ENCODE measurements at places on chromosomes 7 and 10. TPM values are rescaled to one million over a fixed set of nuclear protein-coding genes. Genes with fewer than 3 reads are reported as not detected.

The EFCAB10 gene
- total RNA-seq = under 0.01 TPM

The AEBP1 gene
- total RNA-seq = 95.6 TPM

The TRIL gene
- 0.22 TPM for total RNA-seq

The GPNMB gene
- 93.1 TPM for total RNA-seq

The AKR1E2 gene
- total RNA-seq = 15.3 TPM

The WNT8B gene
- total RNA-seq = not detected

The GJD4 gene
- total RNA-seq = not detected

The HNRNPF gene
- total RNA-seq = 216 TPM

The EBF3 gene
- not detected for total RNA-seq

The KIF11 gene
- total RNA-seq = 47.4 TPM

The SLC18A3 gene
- not detected for total RNA-seq

The ARHGEF5 gene
- total RNA-seq = 3.1 TPM

The FOXI2 gene
- not detected for total RNA-seq

The GATA3 gene
- 0.29 TPM for total RNA-seq

The CTNNA3 gene
- not detected for total RNA-seq

The ZNF12 gene
- total RNA-seq = 18.6 TPM

The PBLD gene
- 4.9 TPM for total RNA-seq

The RNF32 gene
- total RNA-seq = 0.14 TPM

The BAMBI gene
- 280 TPM for total RNA-seq

The GDF2 gene
- total RNA-seq = 0.14 TPM

The LRRC17 gene
- 5.7 TPM for total RNA-seq

The TMEM248 gene
- 112 TPM for total RNA-seq

The GNGT1 gene
- total RNA-seq = not detected

The SFXN2 gene
- total RNA-seq = 7.7 TPM

The DBNL gene
- 130 TPM for total RNA-seq

The PIK3CG gene
- 0.66 TPM for total RNA-seq

The MRM2 gene
- 10.9 TPM for total RNA-seq

The SLC25A40 gene
- 10.7 TPM for total RNA-seq

The MSS51 gene
- 1.9 TPM for total RNA-seq

The ADRB1 gene
- not detected for total RNA-seq

The PGAM2 gene
- total RNA-seq = not detected

The TSPAN33 gene
- total RNA-seq = 0.66 TPM

The RBM20 gene
- total RNA-seq = under 0.01 TPM

The NKX1-2 gene
- not detected for total RNA-seq

The CYP26A1 gene
- total RNA-seq = not detected

The STN1 gene
- 15.1 TPM for total RNA-seq

The C10orf105 gene
- total RNA-seq = under 0.01 TPM

The FAM13C gene
- 0.14 TPM for total RNA-seq

The LRIT1 gene
- total RNA-seq = not detected

The C10orf143 gene
- 0.29 TPM for total RNA-seq

The HHEX gene
- total RNA-seq = 7.9 TPM

The CYP3A7 gene
- total RNA-seq = not detected

The ABCB1 gene
- total RNA-seq = 2.4 TPM

The CHAT gene
- total RNA-seq = not detected

The UCN3 gene
- not detected for total RNA-seq

The ECHDC3 gene
- total RNA-seq = 7.4 TPM

Data from placental pericyte (primary cell).